ENCODE measurements at places on chromosomes 5 and 9.

GRCh38 chr5:169763376-169764017 is 126.4 kb downstream of the DOCK2 start:
- DNase-seq, result no peak

DNA sequence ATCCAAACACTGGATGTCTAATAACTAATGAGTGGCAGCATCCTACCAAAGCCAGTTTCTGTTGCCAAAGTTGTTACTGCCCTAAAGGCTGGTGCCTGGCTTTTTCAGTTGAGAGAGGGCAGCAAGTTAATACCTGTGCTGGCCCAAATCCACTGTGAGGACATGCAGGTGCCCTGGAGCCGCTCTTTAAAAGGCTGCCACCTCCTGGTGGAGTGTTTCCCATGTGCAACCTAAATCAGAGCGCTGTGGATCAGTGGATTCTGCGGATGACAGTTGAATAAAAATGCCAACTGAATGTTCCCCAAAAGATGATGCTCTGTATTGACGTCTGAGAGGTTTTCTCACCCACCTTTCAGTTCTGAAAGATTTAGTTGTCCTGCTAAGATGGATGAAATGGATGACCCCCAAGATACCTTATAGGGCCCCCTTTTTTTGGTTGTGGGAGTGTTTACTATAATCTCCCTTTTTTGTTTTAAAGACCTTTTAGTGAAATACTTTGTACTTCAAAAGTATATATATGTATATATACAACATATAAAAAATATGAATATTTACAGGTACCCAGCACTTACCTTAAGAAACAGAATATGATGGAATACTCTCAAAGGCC is 146.4 kb downstream of the EGFLAM start:
- no peak for DNase-seq

DNA sequence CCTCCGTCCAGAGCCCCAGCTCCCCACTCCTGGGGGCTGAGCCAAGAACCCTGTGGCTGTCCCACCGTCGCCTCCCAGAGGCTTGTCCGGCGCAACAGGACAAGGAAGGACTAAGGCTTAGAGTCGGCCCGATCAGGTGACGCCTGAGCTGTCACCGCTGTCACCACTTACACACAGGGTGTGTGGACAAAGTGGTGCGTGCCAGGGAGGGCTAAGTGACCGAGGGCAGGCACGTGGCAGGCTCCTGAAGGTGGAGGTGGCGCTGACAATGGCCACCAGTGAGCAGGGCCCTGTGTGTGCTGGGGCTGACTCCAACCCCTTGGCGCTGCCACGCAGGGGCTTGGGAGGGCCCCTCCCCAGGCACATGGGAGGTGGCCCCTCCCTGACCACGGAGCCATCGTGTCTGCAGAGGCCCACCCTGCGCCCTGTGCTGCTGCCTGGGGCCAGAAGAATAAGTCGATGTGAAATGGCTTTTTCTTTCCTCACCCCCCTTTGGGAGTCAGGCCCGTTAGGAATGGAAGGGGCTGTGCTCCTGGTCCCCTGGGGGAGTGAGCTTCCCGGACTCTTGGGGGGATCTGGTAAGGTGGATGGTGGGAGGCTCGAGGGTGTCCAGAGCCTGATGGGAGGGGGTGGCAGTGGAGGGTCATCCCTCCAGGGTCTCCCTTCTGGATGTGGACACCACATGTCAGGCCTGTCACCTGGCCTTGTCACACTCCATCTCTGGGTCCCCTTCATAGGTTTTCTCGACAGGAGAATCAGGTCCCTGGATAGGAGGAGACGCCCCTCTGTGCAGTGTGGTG is 2.6 kb upstream of the GPSM1 start:
- no peak for DNase-seq

DNA sequence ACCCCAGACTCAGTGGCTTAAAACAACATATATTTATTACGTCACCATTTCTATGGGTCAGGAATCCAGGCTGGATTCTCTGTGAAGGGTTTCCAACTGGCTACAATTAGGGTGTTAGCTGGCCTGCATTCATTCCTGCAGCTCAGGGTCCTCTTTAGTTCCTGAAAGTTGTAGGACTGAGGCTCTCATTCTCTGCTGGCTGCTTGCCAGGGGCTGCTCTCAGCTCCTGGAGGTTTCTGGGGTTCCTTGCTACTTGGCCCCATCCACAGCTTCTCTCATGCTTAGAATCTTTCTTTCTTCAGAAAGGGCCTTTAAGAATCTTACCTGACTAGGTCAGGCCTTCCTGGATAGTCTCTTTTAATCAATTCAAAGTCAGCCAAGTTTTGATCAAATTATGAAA is 424.6 kb downstream of the GADD45G start:
- no peak for DNase-seq

DNA sequence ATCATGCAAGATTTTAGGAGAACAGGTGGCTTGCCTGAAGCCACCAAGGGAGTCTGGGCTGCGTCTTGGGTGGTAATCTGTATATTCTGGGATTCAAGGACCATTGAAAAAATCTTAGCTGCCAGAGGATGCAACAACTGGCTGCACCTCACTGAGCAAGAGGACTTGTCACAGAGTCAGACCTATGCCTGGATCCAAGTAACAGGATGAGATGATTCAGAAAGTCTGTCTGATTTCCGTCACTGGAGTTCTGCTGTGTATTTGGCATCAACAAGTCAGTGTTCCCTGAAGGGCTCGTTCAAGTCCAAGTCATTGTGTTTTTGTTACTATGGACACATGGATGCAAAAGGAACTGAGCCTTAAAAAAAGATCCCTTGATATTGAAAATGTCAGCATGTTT is 37.8 kb upstream of the CARTPT start:
- DNase-seq, result no peak

DNA sequence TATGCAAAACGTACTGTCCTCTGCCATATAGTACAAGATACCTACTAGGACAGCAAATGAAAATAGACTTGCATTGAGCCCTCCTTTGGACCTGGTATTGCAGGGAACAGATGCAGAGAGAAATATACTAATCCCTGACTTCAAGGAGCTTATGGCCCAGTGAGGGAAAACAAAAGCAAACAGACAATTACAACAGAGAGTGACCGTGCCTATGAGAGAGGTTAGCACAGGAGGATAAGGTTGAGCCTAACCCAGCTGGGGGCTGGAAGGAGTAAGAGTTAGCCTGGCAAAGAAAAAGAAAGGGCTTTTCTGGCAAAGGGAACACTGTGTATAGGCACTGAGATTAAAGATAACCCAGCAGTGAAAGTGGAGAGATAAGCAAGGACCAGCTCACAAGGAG is 5.5 kb downstream of the CDC26 start:
- DNase-seq, result no peak

DNA sequence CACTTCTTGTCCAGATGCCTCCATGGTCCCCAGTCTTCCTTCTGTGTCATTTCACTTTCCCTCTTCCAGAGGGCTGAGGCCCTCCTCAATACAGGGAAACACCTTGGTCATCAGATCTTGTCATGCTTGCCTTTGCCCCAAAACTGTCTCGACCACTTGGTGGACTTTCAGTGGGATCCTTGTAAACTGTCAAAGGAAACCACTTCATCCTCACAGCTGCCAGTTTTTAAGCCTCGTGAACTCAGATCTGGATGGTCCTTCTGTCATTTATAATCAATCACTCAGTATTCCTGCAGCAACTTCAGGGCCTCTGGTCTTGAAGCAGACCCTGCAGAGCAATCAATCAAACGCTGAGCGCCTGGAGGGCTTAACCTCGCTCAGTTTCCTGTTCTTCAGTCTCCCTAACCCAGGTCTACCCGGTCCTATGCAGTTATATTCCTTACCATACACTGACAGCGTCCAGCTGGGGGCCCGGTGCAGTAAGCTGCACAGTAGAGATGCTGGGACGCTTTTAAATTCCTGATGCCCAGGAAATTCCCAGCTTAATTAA is 74.6 kb downstream of the GOLPH3 start:
- no peak for DNase-seq

GRCh38 chr9:79430619-79431018 is 141.1 kb upstream of the TLE4 start:
- no peak for DNase-seq

- no peak for DNase-seq
These were observed 61.5 kb upstream of the NUDT12 start for GRCh38 chr5:103624035-103624480.

DNA sequence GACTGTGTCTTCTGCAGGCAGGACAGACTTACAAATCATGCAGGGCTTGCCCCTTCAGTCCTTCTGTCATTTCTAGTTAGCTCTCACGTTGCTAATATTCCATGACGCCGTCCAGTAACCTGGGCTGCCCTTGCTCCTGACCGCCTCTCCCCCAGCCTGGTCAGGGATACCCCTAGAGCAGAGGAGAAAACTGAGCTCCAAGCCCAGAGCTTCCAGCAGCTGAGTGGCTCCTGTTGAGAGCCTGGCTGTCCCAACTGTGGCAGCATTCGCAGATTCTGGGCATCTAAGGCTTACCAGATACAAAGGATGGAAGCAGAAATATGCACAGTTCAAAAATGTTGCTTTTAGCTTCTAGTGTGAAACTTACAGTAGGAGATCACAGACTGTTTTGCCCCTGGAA is 185.2 kb downstream of the CD180 start:
- no peak for DNase-seq

DNA sequence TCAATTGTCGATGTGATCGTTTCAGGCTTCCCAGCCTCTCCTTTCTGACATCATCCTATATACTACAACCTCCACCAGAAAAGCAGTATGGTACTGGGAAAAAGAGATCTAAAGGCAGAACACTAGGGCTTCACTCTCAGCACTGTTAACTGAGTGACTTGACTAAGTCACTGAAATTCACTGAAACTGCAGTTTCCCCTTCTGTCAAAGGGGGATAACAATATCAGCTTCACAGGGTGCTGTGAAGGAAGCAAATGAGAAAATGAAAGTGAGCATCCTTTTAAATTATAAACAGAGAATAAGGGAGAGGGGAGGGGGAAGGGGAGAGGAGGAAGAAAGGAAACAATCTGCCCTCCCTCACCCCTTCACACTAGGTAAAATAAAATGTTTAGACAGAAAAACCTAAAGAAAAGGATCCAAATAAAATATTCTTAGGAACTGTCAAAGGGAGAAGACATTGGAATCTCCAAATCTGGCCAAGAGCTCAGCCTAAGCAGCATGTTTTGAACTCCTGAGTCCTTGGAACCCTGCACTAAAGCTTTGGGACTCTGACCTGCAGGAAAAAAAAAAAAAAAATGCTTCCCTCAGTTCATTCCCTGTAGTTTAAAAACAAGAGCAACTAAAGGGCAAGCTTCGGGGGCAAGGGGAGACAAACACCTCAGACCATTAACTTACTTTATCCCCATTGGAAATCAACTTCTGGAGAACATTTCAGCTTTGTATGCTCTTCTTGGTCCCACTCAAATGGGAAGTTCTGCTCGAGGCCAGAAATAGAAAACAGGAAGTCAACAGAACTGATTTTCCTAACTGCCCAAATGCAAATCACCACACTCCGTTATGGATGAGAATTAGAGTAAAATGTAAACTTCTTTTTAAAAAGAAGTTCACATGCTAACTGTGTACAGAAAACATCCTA is 178.3 kb downstream of the DEPDC1B start:
- DNase-seq, result no peak

DNA sequence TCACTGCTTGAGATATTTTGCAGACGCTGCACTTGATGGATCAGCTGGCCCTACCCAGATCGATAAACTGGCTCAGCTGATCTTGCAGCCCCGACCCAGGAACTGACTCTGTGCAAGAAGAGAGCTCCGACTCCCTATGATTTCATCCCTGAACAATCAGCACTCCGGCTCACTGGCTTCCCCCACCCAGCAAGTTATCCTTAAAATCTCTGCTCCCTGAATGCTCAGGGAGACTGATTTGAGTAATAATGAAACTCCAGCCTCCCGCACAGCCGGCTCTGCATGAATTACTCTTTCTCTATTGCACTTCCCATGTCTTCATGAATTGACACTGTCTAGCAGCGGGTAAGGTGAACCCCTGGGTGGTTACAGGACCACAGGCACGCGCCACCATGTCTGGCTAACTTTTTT is 16.9 kb upstream of the NANS start:
- DNase-seq, result no peak

- DNase-seq, result no peak
These were observed 108.3 kb upstream of the FER start for GRCh38 chr5:108639366-108639765.

- no peak for DNase-seq
These were observed 155.8 kb upstream of the GRAMD2B start for GRCh38 chr5:126267438-126267837.

- DNase-seq, result no peak
These were observed 52.3 kb downstream of the RGMB start for GRCh38 chr5:98825582-98826375.

DNA sequence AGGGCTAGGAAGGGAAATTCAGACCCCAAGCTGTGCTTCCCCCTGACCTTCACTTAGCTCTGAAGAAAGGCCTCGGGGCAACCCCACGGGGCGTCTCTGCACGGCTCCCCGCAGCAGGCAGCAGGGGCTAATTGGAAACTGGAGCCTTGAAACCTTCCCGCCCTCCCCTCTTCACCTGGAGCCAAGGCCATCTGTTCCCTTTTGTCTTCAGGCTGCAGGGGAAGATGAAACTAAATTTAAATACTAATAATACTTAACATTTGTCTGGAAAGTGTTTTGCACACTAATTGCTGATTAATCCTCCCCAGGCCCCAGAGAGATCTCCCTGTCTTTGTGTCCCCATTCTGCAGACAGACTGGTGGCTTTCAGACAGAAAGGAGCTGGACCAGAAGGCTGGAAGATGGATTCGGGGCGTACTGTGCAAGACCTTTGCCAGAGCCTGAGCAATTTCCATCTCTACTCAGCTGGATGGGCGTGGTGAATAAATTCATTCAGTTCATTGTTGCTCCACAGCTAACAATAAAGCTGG is 34.1 kb upstream of the CPLX2 start:
- no peak for DNase-seq

DNA sequence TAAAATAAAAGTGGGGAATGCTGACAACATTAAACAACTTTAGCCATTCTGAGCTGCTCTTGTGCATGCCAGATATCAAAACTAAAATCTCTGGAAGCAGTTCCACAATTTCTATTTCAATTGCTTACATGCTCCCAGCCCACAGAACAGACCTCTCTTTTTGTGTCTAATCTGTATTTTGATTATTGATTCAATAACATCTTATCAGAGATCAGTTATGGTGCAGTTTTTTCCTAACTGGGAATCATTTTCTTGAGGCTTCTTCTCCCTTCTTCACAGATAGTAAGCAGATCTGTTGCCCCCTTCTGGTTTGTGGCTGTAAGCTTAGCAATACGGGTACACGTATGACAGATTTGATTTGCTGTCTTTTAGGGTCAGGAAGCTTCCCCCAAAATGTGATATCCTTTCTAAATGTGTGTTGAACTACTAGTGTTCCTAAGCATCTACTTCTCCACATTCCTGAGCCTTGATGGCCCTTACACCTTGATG is 39.4 kb downstream of the MRPS27 start:
- no peak for DNase-seq

- no peak for DNase-seq
These were observed 37.5 kb downstream of the ANKDD1B start for GRCh38 chr5:75648712-75649111.

GRCh38 chr9:94758880-94759279 is 32.4 kb downstream of the AOPEP start:
- DNase-seq, result no peak

- DNase-seq, result no peak
These were observed 2.1 kb upstream of the DMRT3 start for GRCh38 chr9:974031-974995.

GRCh38 chr5:178199581-178200434 is 4.5 kb upstream of the HNRNPAB start:
- DNase-seq, result no peak

- no peak for DNase-seq
These were observed 73.3 kb downstream of the INSL6 start for GRCh38 chr9:5112109-5112592.

- no peak for DNase-seq
These were observed 10.0 kb downstream of the TENT4A start for GRCh38 chr5:6723122-6723815.

GRCh38 chr5:141867651-141868050 is 10.6 kb downstream of the PCDH1 start:
- no peak for DNase-seq

GRCh38 chr5:172724242-172725183 is 46.5 kb downstream of the DUSP1 start:
- DNase-seq, result no peak
